ENCODE measurements at places on chromosomes 3 and 15.

GRCh38 chr3:12178091-12178820 lies 19.5 kb upstream of the TIMP4 start:
- no peak for DNase-seq

- no peak for DNase-seq
Measured at GRCh38 chr15:83081256-83082014, 14.4 kb upstream of the BTBD1 start.

DNA sequence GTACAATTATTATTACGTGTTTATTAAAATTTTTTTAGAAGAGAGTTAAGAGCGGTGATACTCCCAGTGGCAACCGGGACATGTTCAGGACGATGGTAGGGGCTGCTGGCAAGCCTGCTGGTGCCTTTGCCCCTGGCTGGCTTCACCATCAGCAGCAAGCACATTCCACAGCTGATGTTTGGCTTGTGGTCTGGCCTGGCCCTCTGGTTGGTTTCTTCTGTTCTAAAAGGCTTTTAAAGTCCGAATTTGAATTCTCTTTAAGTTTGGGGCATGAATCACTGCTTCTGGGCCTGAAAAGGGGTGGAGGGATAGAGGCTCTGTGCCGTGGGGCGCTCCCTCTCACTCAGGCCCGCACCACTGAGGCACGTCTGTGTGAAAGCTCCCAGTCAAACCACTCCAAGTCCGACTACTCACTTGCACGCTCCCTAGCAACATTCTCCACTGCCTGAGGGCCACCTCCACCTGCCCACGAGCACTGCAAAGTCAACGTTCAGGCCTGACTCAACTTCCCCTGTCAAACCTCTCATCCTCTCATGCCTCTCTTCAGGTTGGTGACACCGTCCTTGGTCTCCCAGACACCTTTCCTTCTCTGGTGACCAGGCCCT lies 10.1 kb downstream of the ITGA11 start:
- DNase-seq = no peak

GRCh38 chr3:72614394-72615074 lies 233.7 kb downstream of the SHQ1 start:
- no peak for DNase-seq
